Kidney epithelial cell (primary cell): ENCODE measurements at places on chromosomes 1 and 21.

DNA sequence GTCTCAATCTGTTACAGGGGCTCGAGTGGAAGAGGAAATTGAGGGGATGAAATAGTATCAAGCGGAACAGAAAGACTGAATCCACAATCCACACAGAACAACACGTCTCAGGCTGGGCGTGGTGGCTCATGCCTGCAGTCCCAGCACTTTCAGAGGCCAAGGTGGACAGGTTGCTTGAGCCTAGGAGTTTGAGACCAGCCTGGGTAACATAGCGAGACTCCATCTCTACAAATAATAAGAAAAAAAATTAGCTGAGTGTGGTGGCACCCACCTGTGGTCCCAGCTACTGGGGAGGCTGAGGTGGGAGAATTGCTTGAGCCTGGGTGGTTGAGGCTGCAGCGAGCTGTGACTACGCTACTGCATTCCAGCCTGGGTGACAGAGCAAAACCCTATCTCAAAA is 25.7 kb downstream of the VPS26C start:
- no peak for DNase-seq

DNA sequence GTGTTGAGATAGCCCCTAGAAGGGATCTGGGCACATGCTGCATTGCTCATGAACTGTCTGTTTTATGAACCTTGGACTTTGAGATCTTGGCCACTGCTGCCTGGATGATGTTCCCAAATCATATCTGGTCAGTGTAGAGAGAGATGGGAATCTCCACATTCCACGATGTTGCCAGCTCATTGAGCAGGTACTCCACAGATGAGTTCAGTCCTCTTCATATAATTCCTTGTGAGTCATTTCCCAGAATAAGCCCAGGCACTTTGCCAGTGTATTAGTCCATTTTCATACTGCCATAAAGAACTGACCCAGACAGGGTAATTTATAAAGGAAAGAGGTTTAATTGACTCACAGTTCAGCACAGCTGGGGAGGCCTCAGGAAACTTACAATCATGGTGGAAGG is 254.0 kb upstream of the RUNX1 start:
- no peak for DNase-seq

- no peak for DNase-seq
Observed at GRCh38 chr1:50416553-50417453, 6.4 kb downstream of the DMRTA2 start.

DNA sequence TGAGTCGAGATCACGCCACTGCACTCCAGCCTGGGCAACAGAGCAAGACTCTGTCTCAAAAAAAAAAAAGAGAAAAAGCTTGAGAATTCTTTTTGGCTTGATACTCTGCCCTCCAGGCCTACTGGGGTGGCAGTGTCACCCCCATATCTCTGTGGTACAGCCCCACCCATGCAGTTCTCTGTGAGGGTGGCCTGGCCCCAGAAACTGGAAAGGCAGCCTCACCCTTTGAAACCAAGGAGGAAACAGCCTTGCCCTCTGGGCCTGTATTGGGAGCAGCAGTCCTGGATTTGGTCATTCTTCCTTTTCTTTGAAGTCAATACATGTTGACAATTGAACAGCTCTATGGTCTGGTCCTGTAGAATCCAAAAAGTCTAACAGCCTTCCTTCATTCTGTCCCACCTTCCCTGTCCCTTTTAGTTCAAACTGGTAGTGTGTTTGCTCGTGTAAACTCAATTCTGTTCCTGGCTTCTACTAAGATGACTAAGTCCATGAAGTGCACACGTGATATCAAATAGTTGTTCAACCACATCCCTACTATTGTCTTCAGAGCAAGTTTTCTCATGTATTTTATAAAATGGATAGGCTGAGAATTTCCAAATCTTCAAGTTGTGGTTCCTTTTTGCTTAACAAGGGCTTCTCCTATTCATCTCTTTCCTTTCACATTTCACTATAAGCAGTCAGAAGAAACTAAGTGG is 13.2 kb downstream of the ST7L start:
- no peak for DNase-seq

DNA sequence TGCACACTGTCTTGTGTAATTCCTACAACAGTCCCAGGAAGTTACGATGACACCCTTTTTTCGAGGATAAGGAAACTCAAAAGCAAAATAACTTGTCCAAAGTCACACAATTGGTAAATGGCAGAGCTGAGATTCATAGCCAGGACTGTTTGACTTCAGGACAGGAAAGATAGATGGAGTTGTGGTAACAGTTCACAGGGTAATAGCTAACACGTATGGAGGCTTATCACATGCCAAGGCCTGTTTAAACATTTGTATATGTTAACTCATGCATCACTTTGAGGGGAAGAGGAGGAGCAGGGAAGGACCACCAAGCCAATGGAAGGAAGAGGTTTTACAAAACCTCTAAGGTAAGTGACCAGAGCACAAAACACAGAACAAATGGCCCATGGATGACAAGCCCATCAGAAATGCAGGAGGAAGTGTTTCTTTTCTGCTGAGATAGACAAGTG is 2.8 kb downstream of the DHCR24 start:
- no peak for DNase-seq

- no peak for DNase-seq
Observed at GRCh38 chr1:115982400-115982799, 6.1 kb downstream of the SLC22A15 start.

DNA sequence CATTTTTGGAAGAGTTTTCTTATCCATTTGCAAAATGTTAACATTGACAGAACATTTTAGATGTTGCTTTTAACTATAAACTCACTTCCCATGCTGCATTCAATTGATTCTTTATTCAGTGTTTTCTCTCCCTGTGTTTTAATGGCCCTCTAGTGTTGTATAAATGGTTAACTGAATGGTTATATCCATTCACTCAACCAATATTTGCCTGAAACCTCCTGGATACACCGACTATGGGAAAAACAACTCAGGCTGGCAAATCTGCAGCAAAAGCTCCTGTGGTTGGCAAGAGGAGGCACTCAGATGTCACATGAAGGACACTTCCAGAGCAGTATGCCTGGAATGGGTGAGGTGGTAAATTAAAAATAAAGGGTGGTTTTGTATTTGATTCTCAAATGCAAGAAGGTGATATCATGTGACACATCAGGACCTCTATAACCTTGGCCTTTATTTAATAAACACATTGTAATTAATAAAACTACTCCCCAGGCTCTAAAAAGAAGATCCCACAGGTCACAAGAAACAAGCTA is 107.6 kb downstream of the BCAR3 start:
- DNase-seq: no peak

DNA sequence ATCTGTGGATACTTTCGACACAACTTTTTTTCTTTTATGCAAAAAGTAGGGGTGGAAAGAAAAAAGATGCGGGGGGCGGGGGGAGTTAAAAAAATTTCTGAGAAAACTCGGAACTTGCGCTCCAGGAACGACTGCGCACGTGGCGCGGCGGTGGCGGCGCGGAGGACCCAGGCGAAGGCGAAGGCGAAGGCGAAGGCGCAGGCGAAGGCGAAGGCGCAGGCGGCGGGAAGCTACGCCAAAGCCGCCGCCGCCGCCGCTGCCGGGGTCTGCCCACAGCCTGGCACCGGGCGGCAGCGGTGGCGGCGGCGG is 208 bp upstream of the BARHL2 start:
- no peak for DNase-seq

GRCh38 chr1:30305519-30305918 is 417.9 kb downstream of the MATN1 start:
- no peak for DNase-seq

DNA sequence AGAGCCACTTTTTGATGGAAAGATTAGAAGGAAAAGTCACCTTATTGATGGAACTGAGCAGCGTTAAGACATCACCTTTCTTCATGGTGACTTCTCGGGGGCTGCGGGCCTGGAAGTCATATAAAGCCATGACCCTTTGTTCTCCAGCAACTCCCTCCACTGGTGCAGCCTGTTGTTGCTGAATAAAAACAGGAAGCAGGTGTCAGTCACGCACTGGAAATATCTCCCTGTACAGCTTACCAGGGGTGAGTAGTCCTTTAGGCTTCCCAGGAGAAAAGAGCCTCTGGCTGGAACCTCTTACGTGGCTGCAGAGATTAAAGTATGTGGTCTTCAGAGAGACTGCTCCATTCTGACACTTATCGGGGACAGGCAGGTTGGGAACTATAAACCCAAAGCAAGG is 31.9 kb downstream of the SPTA1 start:
- no peak for DNase-seq

DNA sequence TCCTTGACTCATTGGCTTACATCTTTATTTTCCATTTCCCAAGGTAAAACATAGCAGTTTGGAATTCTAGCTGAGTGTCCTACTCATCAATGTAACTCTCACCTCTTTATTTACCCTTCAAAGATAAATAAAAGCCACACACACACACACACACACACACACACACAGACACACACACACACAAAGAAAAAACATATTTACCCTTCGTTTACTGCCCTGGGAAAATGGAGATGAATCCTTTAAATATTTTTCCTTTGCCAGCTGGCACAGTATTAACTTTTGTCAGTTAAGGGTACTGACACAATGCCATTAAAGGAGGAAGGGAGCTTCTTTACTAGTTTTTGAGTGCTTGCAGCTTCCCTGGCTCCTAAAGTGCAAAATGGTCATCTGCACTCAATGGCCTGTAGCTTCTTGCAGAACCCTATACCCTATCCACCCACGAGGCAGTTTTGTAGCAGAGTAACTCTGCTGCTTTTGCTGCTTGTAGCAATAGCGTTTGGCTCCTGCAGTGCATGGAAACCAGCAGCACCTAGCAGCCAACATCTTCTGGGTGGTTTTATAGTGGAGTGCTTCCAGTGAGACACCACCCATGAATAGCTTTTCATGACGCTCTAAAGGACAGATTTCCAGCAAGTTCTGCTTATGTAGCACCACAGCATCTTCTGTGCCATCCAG is 103.7 kb downstream of the HS2ST1 start:
- no peak for DNase-seq

- no peak for DNase-seq
Observed at GRCh38 chr1:243351337-243351736, 95.5 kb downstream of the SDCCAG8 start.

DNA sequence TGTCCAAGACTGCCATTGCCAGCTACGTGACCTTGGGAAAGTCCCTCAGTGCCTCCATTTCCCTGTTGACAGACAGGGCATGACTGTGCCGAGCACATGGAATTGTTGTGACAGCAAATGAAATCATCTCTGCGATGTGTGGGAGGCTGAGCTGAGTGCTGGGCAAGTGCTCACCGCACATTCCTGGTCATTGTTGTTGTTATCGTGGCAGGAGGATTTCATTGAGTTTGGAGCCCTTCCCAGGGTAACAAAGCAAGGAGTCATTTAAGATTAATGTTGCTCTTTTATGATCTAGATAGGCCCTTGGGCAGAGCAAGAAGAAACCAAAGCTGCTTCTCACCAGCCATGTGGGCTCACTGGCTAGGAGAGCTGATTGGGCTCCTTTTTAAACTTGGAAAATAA is 39.6 kb upstream of the ITPKB start:
- peak; percentile 94 for DNase-seq

DNA sequence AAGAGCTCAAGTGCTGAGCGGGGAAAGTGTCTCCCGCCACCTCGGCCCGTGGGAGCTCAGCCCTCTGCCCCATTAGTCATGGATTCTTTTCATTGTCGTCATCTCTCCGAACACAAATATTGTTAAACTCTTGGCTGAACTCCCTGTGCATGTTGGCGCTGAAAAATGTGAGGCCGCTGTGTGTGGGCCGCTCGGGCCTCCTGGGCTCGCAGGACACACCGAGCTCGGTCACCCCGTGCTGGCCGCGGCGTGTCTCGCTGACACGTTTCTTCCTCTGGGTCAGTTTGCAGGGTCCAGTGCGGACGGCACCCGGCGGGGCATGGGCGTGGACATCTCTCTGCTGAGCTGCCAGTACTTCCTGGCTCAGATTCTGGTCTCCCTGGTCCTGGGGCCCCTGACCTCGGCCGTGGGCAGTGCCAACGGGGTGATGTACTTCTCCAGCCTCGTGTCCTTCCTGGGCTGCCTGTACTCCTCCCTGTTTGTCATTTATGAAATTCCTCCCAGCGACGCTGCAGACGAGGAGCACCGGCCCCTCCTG is 25.6 kb downstream of the SLC45A1 start:
- DNase-seq: peak; percentile 75

- DNase-seq: no peak
Observed at GRCh38 chr1:24437631-24438396, 22.2 kb downstream of the NIPAL3 start.

DNA sequence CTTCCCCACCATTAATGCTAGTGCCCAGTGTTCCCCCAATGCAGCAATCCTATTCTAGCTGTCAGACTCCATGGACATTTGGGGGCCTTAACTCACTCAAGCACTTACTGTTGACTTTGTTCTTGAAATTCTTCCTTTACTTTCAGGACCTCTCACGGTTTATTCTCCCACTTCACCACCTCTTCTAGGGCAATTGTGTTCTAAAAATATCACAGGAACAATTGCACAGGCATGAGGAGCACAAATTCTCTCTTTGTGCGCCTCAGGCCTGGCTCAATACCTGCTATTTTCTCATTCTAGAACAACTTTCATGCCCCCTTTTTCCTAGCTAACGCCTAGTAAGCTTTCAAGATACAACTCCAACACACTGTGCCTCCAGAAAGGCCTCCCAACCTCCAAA is 7.3 kb downstream of the MAB21L3 start:
- no peak for DNase-seq

DNA sequence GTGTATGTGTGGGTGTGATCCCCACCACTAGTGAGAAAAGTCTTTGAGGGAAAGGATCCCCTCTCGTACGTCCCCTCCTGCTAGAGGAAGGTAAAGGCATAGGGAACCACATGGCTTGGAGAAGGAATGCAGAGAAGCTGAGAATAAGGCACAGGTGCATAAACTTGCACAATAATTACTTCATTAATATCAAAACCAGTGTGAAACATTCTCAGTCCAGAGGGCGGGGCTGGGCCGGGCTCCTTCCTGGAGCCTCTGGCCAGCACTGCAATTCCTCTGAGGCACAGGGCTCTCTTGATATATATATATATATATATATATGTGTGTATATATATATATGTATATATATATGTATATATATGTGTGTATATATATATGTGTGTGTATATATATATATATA is 162.6 kb downstream of the TSEN15 start:
- DNase-seq: no peak

- DNase-seq: no peak
Observed at GRCh38 chr1:29655945-29656850, 419.9 kb downstream of the PTPRU start.

- no peak for DNase-seq
Observed at GRCh38 chr1:30759718-30760281, 2.2 kb upstream of the LAPTM5 start.

GRCh38 chr1:28480308-28480707 is 25.5 kb upstream of the RCC1 start:
- no peak for DNase-seq

DNA sequence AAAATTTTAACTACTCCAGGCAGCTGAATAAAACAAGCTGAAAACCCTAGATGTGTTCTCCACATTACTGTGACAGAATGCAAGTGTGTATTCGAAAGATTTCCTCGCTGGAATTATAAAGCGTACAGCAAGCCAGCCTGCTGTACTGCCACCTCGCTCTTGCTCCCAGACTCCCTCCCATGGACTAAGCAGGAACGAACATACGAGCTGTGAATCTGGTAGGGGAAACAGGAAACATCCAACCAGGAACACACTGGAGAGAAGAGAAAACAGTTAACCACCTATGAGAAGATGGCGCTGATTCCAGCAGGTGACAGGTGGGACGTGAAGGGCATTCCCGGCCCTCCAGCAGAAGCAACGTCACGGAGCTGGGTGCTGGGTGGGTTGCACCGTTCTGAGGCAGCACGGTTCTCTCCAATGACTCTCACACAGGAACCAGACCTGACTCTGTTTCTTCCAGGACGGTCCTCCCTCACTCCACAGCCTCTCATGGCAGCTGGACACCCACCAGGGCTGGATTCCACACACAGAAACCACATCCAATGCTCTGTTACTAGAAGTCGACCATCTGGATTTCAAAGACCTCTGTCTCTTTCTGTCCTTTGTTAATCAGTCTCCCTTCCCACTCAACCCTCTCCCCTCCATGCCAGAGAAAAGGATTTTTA is 219.2 kb downstream of the RERE start:
- DNase-seq: no peak
